H1 (cell line): ENCODE measurements at places on chromosomes 3 and 15. TPM values are rescaled to one million over a fixed set of nuclear protein-coding genes. Genes with fewer than 3 reads are reported as not detected.

TRH gene
- not detected in 2 replicates for total RNA-seq

SLC22A13 gene
- 0.41 and 0.54 TPM in 2 replicates for total RNA-seq

RAB27A gene
- 6.5 and 7.5 TPM in 2 replicates for total RNA-seq

LRRK1 gene
- 3.4 and 3.6 TPM in 2 replicates for total RNA-seq

GHSR gene
- total RNA-seq, result not detected in 2 replicates

TMEM158 gene
- 30.3 and 35.5 TPM in 2 replicates for total RNA-seq

SPSB4 gene
- total RNA-seq, result 17.2 and 18.1 TPM in 2 replicates

GOLGA8H gene
- total RNA-seq, result 0.71 and 1.4 TPM in 2 replicates

PLCH1 gene
- 17.2 and 17.4 TPM in 2 replicates for total RNA-seq

ROBO2 gene
- 2.0 and 2.9 TPM in 2 replicates for total RNA-seq

TNK2 gene
- total RNA-seq, result 33.9 and 38.6 TPM in 2 replicates

ELP6 gene
- total RNA-seq, result 49.6 and 51.1 TPM in 2 replicates

ADAMTS7 gene
- 43.1 and 45.2 TPM in 2 replicates for total RNA-seq

ZBED2 gene
- total RNA-seq, result not detected in 2 replicates

ITPKA gene
- 0.67 and 0.99 TPM in 2 replicates for total RNA-seq

CXCR6 gene
- not detected in 2 replicates for total RNA-seq

RGMA gene
- 39.8 and 41.8 TPM in 2 replicates for total RNA-seq

GP5 gene
- 0.10 and 0.13 TPM in 2 replicates for total RNA-seq

LSMEM2 gene
- 0.57 and 0.58 TPM in 2 replicates for total RNA-seq

HGD gene
- not detected in 2 replicates for total RNA-seq

CPNE9 gene
- total RNA-seq, result 4.4 and 4.8 TPM in 2 replicates

ALDH1L1 gene
- total RNA-seq, result 1.6 TPM in 2 replicates

EFCC1 gene
- 0.37 and 0.44 TPM in 2 replicates for total RNA-seq

PTH1R gene
- 0.21 and 1.5 TPM in 2 replicates for total RNA-seq

EXD1 gene
- total RNA-seq, result 0.54 TPM in 1 of 2 replicates, not detected in the other

TEX55 gene
- total RNA-seq, result not detected in 2 replicates

BFSP2 gene
- not detected in 2 replicates for total RNA-seq

TMEM202 gene
- not detected in 2 replicates for total RNA-seq

MELTF gene
- 3.5 and 3.7 TPM in 2 replicates for total RNA-seq

SGO1 gene
- 34.6 and 36.4 TPM in 2 replicates for total RNA-seq

GPR149 gene
- not detected in 2 replicates for total RNA-seq

ECE2 gene
- 0.48 and 0.86 TPM in 2 replicates for total RNA-seq

SPG11 gene
- total RNA-seq, result 32.5 and 37.1 TPM in 2 replicates

CX3CR1 gene
- not detected in 2 replicates for total RNA-seq

ZBTB20 gene
- total RNA-seq, result 0.46 and 1.3 TPM in 2 replicates

ZMYND10 gene
- 0.54 and 0.56 TPM in 2 replicates for total RNA-seq

WDR72 gene
- total RNA-seq, result 1.9 and 2.1 TPM in 2 replicates

IREB2 gene
- total RNA-seq, result 99.7 and 103 TPM in 2 replicates

STOML1 gene
- total RNA-seq, result 2.6 and 3.8 TPM in 2 replicates

MOBP gene
- 0.10 and 0.50 TPM in 2 replicates for total RNA-seq

EPM2AIP1 gene
- 9.0 and 11.9 TPM in 2 replicates for total RNA-seq

ALPK3 gene
- 16.0 and 19.2 TPM in 2 replicates for total RNA-seq

CHDH gene
- total RNA-seq, result 8.9 and 10.3 TPM in 2 replicates

SCN5A gene
- total RNA-seq, result 11.4 and 16.5 TPM in 2 replicates

SIN3A gene
- total RNA-seq, result 103 and 109 TPM in 2 replicates

ZBBX gene
- total RNA-seq, result 0.84 and 1.0 TPM in 2 replicates

GLDN gene
- total RNA-seq, result 0.44 and 0.50 TPM in 2 replicates

PIF1 gene
- 136 and 138 TPM in 2 replicates for total RNA-seq

PBRM1 gene
- 65.8 and 65.9 TPM in 2 replicates for total RNA-seq
